HT1080 (cell line): ENCODE measurements at places on chromosomes 11 and 22. TPM values are rescaled to one million over a fixed set of nuclear protein-coding genes. Genes with fewer than 3 reads are reported as not detected.

DNA sequence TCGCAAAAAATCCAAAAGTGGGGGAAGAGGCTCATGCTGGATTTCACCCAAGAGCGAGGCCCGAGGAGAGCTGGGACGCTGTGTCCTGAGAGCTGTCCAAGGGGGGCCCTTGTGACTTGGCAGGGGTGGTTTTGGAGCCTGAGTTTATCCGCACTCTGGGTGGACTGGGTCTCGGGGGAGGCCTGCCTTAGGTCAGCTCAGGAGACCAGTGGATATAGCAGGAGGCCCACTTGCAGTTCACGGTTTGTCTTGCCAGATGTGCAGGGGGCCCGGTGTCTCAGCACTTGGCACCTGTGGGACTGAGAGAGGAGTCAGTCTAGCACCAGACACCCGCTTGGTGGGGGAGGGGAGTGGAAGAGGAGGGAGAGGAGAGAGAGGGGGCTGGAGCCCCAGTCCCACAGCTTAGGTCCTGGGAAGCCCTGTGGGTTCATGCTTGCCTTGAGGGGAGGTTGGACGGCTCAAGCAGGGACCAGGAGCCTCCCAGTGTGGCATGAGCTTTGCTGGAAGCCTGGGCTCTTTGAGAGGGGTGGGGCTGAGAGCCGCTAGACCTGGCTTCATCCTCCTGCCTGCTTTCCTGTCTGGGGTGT, 33.4 kb downstream of the PARVB start:
- no peak for DNase-seq

DNA sequence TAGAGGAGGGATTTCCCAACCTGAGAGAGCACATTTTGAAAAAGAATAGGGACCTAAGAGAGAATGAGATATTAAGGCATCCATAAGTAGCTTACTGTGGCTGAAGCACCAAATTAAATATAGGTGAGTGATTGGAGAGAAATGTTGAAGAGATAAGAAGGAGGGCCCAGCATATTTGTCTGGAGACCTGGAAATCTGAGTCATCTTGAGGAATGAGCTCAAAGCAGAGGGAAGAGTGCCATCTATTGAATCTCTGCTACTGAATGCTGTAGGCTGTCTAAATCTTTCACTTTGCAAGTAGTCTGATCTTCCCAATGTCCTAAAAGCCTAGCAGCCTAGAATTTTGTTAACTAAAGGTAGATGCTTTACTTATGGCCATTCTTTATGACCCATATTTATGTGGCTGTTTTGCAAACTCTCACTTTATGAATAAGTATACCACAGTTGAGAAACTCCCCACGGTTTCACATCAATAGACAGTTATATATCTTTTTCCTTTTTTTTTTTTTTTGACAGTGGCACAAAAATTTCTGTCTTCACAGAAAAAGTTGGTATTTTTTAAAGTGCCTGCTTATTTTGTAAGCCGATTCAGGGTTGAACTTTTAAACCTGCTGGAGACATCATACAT, 2093.5 kb downstream of the LRRC4C start:
- peak; percentile 65 for DNase-seq

WT1 gene
- 4.4 and 9.6 TPM in 2 replicates for total RNA-seq

CELSR1 gene
- total RNA-seq = 14.9 and 17.9 TPM in 2 replicates

OR51S1 gene
- not detected in 2 replicates for total RNA-seq

DNA sequence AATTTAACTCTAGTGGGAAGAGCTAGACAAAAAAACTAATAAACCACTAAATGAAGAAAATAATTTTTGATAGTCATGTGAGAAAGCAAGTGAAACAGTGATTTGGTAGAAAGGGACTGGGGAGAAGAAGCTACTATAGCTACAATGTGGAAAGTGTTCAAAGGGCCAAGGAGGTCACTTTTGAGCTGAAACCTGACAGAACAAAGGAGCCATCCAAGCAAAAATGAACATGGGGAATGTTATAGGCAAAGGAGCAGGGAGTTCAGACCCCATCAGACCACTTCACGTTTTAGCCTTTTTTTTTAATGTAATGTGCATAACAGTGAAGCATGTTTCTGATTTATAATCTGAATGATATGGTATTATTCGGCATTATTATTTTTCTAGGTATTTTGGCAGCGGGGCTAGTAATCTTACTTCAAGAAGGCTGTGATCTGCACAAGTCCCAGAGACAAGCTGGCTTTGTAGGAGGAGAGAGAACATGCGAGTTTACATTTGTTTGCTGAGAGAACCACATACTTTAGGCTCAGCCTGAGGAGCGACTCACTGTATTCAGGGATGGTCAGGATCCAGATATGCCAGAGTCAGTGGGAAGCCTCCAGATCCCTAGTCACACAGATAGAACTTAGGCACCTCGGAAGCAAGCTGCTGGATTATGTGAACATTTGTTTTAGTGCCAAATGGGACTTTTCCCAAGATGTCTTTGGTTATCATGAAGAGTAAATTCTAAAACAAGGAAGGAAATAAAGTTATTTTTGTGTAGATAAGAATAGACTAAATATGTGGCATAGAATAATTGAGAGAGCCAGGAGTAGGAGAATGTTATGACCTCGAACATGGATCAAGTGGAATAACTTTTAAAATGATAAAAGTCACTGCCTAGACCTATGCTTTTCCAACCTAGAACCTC, 118.6 kb downstream of the TRIM44 start:
- DNase-seq = peak; percentile 63

- DNase-seq = no peak
Observed at GRCh38 chr11:66851239-66851596, 5.6 kb upstream of the LRFN4 start.

GRCh38 chr22:49258107-49259010, 569.3 kb downstream of the BRD1 start:
- no peak for DNase-seq

DNA sequence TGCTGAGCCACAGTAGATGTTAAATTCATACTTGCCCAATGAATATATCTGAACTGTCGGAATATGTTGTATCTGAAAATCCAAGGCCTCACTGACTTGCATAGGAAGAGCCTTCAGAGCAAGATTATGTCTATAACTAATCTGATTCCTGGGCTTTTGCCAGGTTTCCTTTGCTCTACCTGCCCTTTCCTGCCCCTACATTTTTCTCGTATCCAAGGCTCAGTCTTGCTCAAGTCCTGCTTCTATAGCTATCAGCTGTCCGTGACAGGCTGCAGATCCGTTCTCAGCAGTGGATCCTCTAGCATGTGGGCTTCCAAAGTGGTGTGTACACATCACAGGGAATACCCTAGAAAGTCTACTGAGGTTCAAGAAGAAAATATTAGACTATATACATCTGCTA, 18.8 kb upstream of the USP47 start:
- DNase-seq = no peak

IGLL5 gene
- total RNA-seq = not detected in 2 replicates

DNA sequence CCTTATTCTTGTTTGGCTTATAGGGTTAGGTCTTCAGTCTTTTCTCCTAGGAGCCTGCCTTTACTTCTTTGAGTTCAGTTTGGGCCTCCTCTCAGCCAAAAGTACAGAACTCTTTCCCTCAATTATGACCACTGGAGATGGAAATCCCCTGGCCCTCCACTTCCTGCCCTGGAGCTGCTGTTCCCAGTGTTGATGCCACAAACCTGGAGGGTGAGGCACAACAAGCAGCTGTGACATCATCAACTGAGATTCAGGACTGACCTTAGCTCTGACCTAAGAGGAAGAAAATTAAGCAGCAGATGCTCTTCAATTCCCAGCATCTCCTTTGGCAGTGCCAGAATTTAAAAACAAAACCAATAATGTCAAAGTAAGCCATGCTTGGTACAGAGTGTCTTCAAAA, 3.0 kb downstream of the ABTB2 start:
- DNase-seq = peak; percentile 20

DNA sequence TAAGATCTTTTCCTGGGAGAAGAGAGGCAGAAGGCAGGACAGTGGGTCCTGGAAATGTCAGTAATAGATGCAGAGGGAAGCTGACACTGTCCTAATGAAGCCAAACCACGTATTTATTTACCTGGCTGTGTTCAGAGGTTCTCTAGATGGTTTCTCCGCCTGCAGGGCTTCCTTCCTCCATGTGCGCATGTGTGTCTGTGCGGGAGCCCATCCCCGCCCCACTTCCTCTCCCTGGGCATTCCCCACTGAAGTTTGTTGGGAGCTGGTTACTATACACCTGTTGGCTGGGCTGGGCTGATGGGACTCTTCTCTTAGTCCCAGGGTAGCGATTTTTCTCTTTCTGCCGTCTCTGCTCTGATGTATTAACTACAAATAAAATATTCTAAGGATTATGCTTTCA, 204.9 kb upstream of the TBCEL start:
- DNase-seq = no peak

DNA sequence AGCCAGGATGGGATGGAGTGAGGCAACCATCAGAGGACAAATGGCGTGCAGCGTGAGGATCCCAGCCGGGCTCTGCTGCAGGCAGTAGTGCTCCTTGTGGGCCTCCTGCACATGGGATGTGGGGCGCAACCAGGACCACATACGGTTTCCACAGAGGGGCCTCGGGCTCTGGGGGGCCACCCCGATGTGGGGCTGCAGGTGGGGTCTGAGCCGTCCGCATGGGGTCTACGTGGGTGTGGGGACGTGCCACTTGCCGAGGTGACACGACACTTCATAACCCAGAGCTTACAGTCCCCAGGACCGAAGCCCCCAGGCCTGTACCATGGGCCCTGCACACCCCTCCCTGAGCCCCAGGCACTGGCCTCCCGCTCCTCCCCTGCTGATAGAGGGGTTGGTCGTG, 10.8 kb downstream of the TTLL8 start:
- DNase-seq = no peak

DNA sequence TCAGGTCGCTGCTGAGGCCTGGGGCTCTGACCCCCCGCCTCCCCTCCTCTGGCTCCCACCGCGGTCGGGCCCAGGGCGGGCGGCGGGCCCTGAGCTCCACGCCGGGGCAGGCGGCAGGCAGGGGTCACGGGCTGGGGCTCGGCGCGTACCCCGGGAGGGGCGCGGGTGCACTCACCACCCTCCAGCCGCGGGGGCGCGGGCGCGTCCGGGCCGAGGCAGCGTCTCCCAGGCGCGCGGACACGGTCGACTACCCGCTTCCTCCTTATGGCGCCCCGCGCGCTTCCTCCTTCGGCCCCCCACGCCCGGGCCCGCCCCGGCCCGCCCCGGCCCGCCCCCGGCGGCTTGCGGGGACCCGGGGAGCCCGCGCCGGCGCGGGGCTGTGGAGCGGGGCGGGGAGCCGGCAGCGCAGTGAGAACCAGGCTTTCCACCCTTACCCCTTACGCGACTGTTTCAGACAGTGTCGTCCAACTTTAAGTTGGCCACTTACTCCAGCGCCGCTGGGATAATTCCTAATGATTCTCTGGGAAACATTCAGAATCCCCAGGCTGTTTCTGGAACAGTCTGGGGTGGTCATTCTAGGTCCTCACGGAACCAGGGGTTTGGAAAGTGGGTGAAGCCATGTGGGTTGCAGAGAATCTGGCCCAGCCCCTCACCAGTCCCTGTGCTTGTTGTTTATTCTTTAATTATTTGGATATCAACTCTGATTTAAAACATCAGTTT, at the start of gene BID:
TSS of gene BID (minus strand) at position 264 of the 720 bp plus-strand sequence. CDS start 24,353 bp downstream, outside the sequence.
- DNase-seq = no peak

DNA sequence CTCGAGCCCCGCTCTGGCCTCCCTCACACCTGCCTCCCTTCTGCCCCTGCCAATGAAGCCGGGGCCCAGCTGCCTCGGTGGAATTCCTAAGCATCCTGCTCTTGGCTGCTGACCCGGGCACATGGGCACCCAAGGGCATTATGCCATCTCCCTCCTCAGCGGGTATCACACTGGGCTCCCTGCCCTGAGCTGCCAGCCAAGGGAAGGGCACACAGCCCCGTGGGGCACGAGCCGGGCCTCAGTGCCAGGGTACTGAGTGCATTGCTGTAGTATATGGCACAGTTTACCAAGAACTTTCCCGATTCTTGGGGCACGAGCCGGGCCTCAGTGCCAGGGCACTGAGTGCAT, 43.8 kb upstream of the JAM3 start:
- no peak for DNase-seq

DNA sequence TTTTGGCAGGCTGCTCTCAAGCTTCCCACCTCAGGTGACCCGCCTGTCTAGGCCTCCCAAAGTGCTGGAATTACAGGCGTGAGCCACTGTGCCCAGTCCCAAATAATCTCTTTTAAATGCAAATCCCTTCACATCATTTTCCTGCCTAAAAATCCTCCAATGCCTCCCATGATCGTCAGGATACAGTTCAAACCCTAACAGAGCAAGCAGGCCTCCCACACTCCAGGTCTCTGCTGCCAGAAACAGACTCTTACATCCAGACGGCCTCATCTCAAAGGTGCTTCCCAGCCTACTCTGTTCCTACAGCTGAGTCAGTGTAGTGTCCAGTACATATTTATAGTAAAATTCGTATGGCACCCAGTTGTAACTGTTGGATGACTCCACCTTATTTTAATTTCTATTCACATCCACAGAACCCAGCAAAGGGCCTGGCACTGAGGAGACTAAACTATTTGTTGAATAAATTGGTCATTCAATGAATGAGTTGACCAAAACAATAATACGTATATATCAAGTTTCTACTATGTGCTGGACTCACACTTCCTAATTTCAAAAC, 8.2 kb downstream of the SIRT3 start:
- DNase-seq = no peak

FGF19 gene
- total RNA-seq = not detected in 2 replicates

GVQW3 gene
- total RNA-seq = 0.97 and 1.1 TPM in 2 replicates

DNA sequence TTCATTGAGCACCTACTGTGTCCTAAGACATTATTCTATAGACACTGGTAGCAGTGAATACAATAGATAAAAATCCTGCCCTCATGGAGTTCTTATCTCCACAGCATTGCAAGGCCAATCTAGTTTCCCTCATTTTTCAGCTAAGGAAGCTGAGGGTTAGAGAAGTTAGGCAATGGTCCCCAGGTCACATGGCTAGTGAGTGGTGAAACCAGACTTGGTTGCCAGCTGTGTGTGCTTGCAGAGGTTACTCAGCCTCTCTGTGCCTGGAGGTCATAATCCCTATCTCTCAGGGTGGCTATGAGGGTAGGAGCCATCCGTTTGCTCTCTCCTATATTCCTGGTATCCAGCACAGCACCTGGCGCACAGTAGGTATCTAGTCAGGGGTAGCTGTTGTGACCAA, 147.7 kb upstream of the SEZ6L start:
- DNase-seq = no peak

- DNase-seq = no peak
Observed at GRCh38 chr11:698493-699115, 3.0 kb downstream of the TMEM80 start.

CFAP300 gene
- total RNA-seq = 0.05 and 0.57 TPM in 2 replicates

GRCh38 chr22:28883657-28883916, 215 bp downstream of the ZNRF3 start:
- no peak for DNase-seq

DNA sequence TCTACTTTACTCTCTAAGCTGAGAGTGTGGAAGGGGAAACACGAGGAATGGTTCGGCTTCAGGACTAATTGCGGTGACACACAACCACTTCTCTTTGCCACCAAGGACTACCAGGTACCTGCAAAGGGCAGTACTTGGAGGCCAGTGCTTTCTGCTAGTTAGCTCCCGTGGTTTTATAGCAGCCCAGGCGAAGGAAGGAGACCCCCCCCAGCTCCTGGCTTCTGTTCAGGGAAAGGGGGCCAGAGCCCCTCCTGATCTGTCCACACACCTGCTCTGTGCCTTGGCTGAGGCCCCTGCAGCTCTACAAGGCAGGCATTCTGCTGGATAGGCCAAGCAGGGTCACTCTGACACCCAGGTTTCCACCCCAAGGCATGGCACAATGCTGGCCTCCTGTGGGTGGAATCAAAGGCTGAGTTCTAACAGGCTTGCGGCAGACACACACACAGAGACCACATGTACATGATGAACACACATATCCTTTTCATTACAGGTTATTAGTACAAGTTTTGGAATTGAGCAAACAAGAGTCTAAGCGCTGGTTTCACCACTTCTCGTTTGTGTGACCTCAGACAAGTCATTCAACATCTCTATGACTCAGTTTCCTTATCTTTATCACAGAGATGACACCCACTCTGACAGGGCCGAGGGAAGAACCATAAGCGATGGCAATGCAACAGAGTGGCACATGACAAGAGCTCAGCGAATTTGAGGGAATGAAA, 7.5 kb downstream of the SERPIND1 start:
- DNase-seq = no peak
